Mesothelial cell of epicardium (in vitro differentiated cells): ENCODE measurements at places on chromosomes 3 and 15.

DNA sequence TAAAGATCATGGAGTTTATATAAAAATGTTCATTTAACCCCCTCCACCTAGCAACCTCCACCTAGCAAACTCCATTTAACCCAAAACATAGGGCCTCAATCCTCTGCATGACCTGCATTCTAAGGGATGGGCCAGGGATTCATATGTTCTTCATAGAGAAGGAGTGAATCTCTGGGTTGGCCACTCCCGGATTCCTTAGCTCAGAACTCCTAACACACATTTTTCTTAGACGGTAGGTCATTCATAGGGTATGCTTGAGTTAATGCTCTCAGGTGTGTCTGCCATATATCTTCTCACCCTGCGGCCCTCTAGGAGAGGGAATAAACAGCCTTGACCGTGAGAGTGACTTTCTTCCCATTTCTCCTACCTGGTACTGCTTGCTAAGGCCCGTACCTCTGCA is 102.0 kb upstream of the IGSF10 start:
- DNase-seq = no peak

DNA sequence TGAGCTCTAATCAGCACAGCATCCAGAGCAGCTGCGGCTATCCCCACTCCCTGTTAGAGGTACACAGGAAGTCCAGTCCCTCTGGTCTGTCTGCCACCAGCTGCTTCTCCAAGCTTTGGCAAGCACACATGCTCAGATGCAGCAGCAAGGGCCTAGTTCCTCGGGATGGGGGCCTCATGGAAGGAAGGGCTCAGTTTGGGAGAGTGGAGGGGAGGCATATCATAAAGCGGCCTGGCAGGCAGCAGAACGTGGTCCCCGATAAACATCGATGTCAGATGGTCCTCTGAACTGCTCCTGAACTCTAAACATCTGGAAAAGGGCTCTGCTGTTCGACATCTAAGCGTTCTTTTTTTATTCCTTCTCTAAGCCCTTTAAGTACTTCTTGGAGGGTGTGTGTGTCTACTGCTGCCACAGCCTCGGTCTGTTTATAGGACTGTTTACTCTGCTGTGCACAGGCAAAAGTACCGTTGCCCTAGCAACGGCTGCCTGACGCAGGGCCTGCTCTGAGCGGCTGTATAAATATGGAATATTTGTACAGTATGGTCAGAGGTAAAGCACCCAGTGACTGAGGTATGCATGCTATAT is 74.6 kb downstream of the PRICKLE2 start:
- DNase-seq = peak; percentile 71

- no peak for DNase-seq
Measured at GRCh38 chr3:186381424-186382216, 19.6 kb upstream of the DGKG start.

DNA sequence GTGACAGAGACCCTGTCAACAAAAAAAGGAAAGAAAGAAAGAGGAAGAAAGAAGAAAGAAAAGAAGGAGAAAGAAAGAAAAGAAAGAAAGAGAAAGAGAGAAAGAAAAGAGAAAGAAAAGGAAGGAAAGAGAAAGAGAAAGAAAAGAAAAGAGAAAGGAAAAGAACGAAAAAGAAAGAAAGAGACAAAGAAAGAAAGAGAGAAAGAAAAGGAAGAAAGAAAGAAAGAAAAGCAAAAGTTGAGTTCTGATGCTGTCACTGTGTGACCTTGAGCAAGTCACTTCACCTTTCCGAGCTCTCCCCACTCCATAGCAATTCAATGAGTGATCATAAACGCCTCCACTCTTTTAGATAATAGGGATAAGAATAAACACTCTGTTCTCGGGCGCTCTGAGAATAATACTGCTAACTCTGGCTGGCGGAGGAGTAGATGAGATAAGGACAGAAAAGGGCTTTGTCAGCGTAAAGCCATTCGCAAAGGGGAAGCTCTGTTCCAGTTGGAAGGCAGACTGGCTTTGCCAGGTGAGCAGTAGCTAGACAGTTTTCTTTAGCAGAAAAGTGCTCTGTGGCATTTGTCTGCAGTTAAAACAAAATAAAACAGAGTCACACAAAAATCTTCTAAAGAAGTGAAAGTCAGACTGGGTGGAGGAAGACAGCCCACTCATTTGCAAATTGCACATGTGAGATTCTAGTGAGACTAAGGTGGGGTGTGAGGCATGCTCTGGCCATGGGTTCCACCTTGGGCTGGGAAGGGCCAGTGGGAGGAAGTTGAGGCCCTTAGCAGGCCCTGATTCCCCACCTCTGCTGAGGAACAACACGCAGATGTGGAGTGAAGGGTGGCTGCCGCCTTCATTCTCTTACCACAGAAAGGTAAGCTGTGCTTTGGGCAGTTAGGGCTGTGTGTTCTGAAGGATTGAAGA is 9.6 kb upstream of the FLNB start:
- no peak for DNase-seq

DNA sequence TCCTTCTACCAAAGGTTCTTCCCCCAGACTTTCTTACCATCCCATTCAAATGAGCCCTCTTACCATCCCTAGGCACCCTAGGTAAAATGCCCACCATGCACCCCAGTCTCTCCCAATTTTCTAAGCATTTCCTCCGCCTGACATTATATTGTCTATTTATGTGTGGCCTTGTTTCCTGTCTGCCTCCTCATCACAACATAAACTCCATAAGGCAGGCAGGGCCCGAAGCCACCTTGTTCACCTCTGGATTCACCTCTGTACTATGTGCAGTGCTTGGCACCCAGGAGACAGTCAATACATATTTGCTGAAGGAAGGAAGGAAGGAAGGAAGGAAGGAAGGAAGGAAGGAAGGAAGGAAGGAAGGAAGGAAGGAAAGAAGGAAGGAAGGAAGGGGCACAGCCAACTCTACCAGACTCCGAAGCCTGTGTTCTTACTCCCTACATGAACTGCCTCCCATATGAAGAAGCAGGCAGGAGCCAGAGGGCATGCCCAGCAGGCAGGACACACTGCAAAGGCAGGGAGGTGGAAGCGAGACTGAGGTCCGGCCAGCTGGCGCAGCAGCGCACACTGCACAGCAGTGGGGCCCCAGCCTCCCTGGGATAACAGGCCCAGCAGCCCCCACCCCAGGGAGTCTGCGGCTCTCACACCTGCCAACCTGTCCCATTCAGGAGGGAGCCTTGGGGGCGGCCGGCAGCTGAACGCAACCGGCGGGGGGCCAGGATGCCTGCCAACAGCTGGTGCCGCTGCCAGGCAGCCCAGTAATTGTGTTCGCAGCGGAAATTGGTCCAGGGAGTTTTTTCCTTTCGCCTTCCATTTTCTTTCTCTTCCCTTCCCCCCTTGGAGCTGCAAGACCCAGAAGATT is 106.0 kb upstream of the LINGO1 start:
- no peak for DNase-seq

DNA sequence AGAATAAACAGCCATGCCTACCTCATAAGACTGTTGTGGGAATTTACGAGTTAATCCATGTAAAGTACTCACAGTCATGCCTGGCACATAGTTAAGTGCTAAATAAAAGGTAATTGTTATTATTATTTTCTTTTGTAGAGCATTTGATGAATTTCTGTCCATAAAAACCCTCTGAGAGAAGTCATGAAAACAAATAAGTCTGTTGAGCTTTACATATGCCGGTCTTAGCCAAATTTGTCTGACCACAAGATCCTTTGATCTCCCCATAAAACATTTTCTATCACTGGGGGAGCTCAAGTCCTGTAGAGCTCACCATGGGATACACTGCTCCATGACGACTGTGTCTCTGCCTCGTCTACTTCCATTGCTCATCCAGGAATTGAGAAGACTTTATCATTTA is 114.0 kb downstream of the MAGI1 start:
- DNase-seq = no peak

GRCh38 chr3:195817578-195818135 is 5.9 kb upstream of the MUC4 start:
- DNase-seq = no peak

GRCh38 chr3:48412375-48413001 is 17.4 kb downstream of the PLXNB1 start:
- no peak for DNase-seq

DNA sequence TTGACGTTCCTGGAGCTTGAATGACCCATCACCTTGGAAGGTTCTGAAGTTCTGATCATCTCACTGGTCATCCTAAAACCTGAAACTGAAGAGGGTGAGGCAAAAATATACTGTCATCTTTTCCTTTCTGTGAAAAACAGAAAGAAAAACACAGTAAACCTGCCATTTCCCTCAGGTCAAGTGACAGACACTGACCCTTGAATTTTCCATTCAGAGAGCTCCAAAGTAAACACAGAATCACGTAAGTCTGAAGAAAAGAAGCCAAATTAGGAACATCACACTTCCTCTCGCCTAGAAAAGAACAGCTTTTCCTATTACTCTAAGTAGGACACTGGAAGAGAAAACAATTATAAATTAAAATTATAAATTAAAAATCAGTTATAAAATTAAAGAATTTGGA is 78.7 kb upstream of the TGFBR2 start:
- no peak for DNase-seq

- DNase-seq = no peak
Measured at GRCh38 chr15:101168898-101169494, 82.9 kb downstream of the CHSY1 start.

DNA sequence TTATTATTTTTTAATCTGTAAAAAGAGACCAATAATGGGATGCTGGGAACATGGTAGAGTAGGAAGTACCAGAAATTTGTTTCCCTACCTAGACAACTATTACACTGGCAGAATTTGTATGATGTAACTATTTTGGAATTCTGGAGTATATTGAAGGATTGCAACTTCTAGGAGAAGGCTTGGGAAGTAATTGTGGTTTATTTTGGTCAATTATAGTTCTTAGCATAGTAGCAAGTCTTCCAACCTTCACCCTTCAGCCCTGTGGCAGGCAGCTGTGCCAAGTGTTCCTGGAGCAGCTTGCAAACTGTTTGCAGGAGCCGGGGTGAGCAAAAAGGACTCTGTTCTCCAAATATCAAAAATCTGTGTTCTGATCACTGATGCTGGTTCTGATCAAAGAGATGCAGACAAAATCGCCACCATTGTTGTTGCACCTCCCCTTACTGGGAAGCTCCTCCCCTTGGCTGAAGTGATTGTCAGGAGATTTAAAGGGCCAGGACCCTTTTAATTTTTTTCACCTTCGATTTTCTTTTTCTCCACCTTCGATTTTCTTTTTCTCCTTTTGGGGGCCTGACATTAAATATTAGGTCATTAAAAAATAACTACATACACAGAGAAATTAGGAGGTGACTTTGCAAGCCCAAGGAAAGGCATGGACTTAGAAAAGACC is 363.3 kb downstream of the SLC9A9 start:
- no peak for DNase-seq

DNA sequence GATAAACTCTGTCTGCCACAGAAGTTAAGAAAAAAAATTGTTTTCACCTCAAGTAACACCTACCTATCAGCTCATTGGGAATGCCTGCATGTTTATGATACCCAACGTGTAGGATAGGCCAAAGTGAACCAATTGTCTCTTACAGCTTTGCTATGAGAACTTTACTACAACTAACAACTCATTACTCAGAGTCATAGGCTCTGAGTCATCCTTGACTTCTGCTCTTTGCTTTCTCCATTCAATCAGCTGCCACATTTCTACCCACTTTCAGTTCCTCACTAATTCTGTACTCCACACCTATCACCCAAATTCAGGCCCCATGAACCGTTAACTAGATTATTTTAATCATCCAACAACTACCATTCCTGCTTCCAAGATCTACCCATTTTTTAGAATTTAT is 843.9 kb downstream of the TUSC7 start:
- no peak for DNase-seq

DNA sequence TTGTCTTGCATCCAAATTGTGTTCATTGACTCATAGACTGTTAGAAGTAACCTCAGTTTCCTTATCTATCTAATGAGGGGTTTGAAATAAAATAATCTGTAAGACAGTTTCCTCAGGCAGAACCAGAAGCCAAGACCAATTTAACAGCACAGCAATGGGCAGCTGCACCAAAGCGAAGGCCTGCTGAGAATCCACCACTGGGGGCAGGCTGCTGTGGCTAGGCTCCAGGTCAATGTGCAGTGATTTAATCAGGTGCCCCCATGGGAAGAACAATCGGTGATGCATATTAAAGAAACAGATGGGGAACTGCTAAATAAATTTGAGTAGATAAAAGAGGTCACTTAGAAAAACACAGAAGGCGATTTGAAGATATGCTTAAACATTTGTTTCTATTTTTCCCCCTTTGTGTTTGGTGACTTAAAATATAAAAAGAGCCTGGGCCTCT is 28.0 kb upstream of the TMOD3 start:
- DNase-seq = no peak

DNA sequence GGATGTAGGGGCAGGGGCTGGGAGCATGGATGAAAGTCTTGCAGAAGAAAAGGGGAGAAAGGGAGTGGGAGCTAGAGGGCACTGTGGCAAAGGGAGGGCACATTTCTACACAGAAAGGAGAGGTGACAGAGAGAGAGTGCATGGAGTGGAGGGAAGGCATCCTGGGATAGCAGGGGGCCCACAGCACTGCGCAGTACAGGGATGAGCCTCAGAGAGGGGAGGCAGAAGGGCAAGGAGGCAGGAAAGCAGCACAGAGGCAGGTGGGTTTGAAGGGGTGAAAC is 5.4 kb downstream of the STOML1 start:
- no peak for DNase-seq

DNA sequence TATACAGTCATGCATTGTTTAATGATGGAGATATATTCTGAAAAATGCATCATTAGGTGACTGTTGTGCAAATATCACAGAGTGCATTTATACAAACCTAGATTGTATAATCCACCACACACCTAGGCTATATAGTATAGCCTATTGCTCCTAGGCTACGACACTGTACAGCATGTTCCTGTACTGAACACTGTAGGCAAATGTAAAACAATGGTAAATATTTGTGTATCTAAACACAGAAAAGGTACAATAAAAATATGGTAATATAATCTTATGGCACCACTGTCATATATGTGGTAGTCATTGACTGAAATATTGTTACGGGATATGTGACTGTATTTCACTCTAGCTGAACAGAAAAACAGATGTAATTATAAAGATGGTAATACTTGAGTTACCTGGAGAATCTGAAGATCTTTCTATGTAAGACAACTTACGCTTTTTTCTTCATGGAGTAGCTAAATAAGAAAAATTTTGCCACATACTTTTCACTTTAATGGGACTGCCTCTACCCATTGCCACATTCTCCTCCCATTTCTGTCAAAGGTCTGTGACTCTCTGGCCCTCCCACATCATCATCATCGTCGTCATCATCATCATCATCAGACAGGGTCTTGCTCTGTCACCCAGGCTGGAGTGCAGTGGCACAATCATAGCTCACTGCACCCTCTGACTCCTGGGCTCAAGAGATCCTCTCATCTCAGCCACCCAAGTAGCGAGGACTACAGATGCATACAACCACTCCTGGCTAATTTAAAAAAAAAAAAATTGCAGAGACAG is 7.2 kb downstream of the PCOLCE2 start:
- DNase-seq = no peak

GRCh38 chr15:55627730-55628368 is 39.7 kb upstream of the PYGO1 start:
- no peak for DNase-seq

- no peak for DNase-seq
Measured at GRCh38 chr3:5564278-5564666, 376.8 kb downstream of the EDEM1 start.

GRCh38 chr15:94370936-94371285 is 139.6 kb downstream of the MCTP2 start:
- DNase-seq = no peak
